Osteocyte (in vitro differentiated cells): ENCODE measurements at places on chromosomes 11 and 22. TPM values are rescaled to one million over a fixed set of nuclear protein-coding genes. Genes with fewer than 3 reads are reported as not detected.

The LTBP3 gene
- 219 and 256 TPM in 2 replicates for total RNA-seq

The CEP126 gene
- total RNA-seq = 8.9 and 9.6 TPM in 2 replicates

DNA sequence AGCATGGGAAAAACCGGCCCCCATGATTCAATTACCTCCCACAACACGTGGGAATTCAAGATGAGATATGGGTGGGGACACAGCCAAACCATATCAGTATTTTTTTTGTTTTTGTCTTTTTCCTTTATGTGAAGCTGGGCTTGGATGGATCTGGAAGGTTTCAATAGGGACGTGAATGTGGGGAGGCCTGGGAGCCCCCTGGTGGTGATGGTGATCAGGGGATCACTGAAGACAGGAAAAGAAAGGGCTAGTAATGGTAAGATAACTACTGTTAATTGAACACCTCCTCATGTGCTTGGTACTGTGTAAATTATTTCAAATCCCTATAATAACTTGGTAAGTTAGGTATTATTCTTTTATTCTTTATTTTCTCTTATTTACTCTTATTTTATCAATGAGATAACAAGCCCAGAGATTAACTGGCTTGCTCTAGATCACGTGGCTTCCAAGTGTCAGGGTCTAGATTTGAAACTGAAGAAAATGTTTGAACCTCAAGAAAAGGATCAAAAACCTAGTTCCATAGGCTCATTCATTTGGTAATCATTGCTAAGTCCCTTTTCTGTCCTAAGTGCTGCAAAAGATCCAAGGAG lies 364.2 kb downstream of the TENM4 start:
- DNase-seq = no peak

- no peak for DNase-seq
These were observed 72.0 kb downstream of the PPFIBP2 start for GRCh38 chr11:7585816-7586215.

The OR51I1 gene
- not detected in 2 replicates for total RNA-seq

The MRGPRX3 gene
- total RNA-seq = not detected in 2 replicates

- no peak for DNase-seq
These were observed 349 bp downstream of the TIMM10 start for GRCh38 chr11:57530215-57530595.
